T-helper 2 cell treated with Interferon-gamma antibody and Interleukin-4, amounts not matched to agents 5 μg/mL and 100 μg/mL, for 36 hours (primary cell): ENCODE measurements at places on chromosomes 12 and 14.

- no peak for DNase-seq
These were observed 519.1 kb upstream of the FOXG1 start for GRCh38 chr14:28247491-28247890.

GRCh38 chr14:28707814-28708213 is 58.8 kb upstream of the FOXG1 start:
- no peak for DNase-seq

GRCh38 chr12:111248236-111249017 is 120.5 kb downstream of the PHETA1 start:
- DNase-seq: no peak

DNA sequence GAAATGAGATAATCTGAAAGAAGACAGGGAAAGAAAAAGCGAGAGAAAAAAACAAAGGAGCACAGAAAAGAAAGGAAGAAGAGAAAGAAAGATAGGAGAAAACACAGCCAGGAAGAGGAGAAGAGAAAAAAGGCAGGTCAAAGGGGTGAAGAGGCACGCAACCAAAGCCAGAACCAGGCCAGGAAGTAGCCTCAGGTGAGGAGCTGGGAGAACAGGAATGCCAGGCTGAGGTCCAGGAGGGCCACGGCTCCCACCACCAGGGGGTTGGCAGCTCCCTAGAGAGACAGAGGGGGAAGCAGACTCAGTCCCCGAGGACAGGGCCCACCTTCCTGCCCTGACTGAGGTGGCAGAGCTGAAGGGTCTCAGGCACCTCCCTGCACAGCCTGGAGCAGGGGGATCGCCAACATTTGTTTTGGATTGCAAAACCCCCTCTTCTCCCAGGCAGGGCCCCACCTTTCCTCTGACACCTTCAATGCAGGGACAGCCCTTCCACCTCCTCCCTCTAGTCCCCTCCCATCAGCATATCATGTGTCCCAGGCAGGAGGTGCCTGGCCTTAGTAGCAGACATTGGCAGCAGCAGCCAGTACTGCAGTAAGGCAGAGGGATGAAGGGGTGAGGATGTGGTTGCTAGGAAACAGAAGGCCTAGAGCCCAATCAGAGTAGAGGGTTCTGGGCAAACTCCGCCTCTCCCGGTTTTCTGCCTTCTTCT is 2.0 kb upstream of the AP1G2 start:
- no peak for DNase-seq

DNA sequence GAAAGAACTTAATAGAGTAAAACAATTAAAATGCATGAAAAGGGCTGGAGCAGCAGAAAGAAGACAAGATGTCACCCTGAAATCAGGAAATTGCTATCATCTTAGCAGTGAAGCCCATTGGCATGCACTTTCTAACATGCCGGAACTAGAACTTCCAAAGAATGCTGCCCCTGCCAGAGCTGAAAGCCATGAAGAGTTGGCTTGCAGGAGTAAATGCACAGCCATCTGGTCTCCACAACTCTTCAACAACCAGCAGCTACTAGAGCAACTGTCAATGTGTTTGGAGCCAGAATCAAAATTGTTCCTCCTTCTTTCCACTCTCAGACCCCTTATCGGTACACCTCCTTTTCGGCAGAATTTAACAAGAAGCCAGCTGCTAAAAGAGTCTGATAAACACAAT is 414.1 kb downstream of the KCNH5 start:
- DNase-seq: no peak

- no peak for DNase-seq
These were observed 358.4 kb downstream of the DPF3 start for GRCh38 chr14:72535485-72535884.

- DNase-seq: no peak
These were observed 62.0 kb downstream of the SLC25A47 start for GRCh38 chr14:100384819-100385813.

DNA sequence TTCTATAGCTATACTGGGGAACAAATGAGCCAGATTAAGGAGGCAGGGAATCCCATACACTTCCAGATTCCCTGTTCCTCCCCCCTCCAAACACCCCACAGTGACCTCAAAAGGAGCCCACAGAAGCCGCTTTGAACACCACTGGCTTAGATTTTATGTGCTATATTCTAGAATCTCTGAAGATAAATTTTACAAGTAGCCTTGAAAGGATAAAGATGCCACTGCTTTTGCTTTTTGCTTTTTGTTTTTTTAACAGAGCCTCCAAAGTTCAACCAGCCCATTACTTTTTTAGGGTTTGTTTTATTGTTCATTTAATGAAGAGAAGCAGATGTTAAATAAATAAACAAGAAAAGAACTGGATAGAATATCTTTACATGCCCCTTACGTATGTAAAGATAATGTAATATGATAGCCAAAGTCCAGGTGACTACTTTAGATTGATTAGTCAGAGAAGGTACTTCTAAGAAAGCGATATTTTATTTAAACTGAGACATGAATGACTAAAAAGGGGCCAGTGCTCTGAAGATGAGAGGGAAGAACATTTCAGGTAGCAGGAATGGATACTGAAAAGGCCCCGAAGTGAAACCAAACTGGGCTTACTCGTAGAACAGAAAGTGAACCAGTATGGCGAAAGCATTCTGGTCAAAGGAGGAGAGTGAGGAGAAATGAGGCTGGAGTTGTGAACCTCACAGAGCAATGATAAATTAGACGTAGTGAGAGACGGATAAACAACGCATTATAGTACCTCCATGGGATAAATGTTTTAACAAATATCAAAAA is 44.6 kb downstream of the DUSP6 start:
- no peak for DNase-seq
